PC-3 (cell line): ENCODE measurements at places on chromosomes 1 and 21. TPM values are rescaled to one million over a fixed set of nuclear protein-coding genes. Genes with fewer than 3 reads are reported as not detected.

- DNase-seq: peak; percentile 25
- H3K36me3 ChIP-seq: no peaks in the 10 kb centered on the region
- H3K27ac ChIP-seq: peak overlapping the region; percentile 21; the same call in 1 of the 2 replicates
- H3K27me3 ChIP-seq: no peaks in the 10 kb centered on the region
Observed at GRCh38 chr1:84434081-84434769, 35.9 kb downstream of the DNASE2B start.

Gene CYP4A11
- not detected in 2 replicates for total RNA-seq

Gene CGN
- 13.3 and 20.1 TPM in 2 replicates for total RNA-seq

DNA sequence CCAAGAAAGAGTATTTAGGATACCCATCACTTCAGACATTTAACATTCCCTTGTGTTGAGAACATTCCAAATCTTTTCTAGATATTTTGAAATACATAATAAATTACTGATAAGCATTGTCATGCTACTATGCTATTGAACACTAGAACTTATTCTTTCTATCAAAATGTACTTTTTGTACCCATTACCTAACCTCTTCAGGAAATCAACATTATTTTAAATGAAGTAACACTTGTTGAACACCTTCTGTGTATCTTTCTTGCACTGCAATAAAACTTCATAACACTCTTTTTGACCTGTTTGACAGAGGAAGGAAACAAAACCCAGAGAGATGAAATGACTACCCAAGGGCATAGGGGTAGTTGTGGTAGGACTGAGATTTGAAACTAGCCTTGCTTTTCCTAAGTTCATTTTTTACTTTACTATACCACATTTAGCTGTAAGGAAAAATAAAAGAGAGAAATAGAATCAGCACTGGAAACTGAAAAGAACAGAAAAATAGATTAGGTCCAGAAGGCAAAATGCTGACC is 99.4 kb downstream of the UCHL5 start:
- no peak overlapping the region for H3K27ac ChIP-seq
- H3K36me3 ChIP-seq: no peaks in the 10 kb centered on the region
- H3K27me3 ChIP-seq: no peaks in the 10 kb centered on the region
- no peak overlapping the region for H3K4me3 ChIP-seq
- H3K4me1 ChIP-seq: no peaks in the 10 kb centered on the region

- H3K36me3 ChIP-seq: no peaks in the 10 kb centered on the region
- H3K4me3 ChIP-seq: no peak overlapping the region
- no peak for DNase-seq
- H3K27ac ChIP-seq: no peak overlapping the region
- peaks cover 18% of the 10 kb centered on the region for H3K4me1 ChIP-seq
Observed at GRCh38 chr1:17012775-17013490, 1.2 kb upstream of the ATP13A2 start.

Gene BGLAP
- total RNA-seq: 0.35 and 2.5 TPM in 2 replicates

Gene RXFP4
- total RNA-seq: not detected in 2 replicates

DNA sequence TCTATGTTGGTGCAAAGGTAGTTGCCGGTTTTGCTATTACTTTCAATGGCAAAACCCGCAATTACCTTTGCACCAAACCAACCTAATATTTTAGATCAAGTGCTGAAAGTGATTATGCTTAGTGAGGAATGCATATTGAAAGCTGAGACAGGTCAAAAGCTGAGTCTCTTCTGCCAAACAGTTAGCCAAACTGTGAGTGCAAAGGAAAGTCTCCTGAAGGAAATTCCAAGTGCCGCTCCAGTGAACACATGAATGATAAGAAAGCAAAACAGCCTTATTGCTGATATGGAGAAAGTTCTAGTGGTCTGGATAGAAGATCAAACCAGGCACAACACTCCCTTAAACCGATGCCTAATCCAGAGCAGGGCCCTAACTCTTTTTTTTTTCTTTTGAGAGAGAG is 83.1 kb upstream of the ERRFI1 start:
- no peaks in the 10 kb centered on the region for H3K27me3 ChIP-seq
- no peak for DNase-seq
- H3K36me3 ChIP-seq: no peaks in the 10 kb centered on the region
- peaks cover 23% of the 10 kb centered on the region for H3K4me1 ChIP-seq
- no peak overlapping the region for H3K27ac ChIP-seq

DNA sequence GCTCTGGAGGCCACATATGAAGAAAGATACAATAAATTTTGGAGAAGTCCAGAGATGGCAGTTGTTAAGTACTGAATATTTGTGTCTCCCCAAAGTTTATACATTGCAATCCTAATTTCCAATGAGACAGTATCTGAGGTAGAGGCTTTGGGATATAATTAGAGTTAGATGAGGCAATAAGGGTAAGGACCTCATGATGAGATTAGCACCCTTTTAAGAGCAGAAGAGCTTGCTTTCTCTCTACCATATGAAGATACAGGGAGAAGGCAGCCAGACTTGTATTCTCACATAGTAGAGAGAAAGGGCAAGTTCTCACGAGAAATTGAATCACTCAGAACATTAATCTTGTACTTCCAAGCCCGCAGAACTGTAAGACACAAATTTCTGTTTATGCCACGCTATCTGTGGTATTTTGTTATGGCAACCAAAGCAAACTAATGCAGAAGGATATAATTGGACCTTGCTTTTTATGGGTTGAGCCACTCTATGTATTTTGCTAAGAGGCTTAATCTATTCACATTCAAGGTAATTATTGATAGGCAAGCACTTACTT is 430.1 kb downstream of the KCNT2 start:
- no peaks in the 10 kb centered on the region for H3K27me3 ChIP-seq
- no peak overlapping the region for H3K27ac ChIP-seq
- no peak for DNase-seq
- peaks cover 15% of the 10 kb centered on the region for H3K4me1 ChIP-seq
- H3K36me3 ChIP-seq: no peaks in the 10 kb centered on the region

Gene CACNA1S
- total RNA-seq: not detected in 2 replicates

Gene FALEC
- 0.73 TPM in 1 of 2 replicates, not detected in the other for total RNA-seq

DNA sequence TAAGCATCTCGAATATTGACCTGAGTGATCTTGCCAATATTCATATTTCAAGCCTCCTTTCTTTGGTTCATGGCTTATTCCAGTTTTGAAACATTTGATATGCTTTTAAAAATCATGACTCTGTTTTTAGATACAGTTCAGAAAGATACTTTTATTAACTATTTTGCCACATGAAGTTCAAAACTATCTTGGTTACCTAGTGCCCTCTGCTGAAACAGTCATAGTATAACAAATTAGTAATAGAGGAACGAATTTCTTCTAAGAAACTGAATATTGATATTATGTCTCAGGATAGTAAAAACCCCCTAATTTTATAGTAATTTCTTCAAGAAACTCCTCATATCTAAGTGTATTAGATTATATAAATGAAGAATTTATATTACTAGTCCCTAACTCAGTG is 52.6 kb upstream of the RC3H1 start:
- no peak overlapping the region for H3K4me3 ChIP-seq
- no peaks in the 10 kb centered on the region for H3K36me3 ChIP-seq
- no peaks in the 10 kb centered on the region for H3K4me1 ChIP-seq
- no peak overlapping the region for H3K27ac ChIP-seq
- DNase-seq: peak; percentile 42
- no peaks in the 10 kb centered on the region for H3K27me3 ChIP-seq

- no peak for DNase-seq
- H3K27ac ChIP-seq: no peak overlapping the region
- H3K27me3 ChIP-seq: 0 out of 2 replicates have a peak, but pooled peaks cover 6% of the 10 kb centered on the region
- no peaks in the 10 kb centered on the region for H3K4me1 ChIP-seq
- H3K36me3 ChIP-seq: no peaks in the 10 kb centered on the region
Observed at GRCh38 chr1:170354690-170355089, 177.3 kb upstream of the GORAB start.

GRCh38 chr1:203152158-203153034 is 23.2 kb downstream of the MYBPH start:
- H3K27ac ChIP-seq: peak overlapping the region; percentile 64

DNA sequence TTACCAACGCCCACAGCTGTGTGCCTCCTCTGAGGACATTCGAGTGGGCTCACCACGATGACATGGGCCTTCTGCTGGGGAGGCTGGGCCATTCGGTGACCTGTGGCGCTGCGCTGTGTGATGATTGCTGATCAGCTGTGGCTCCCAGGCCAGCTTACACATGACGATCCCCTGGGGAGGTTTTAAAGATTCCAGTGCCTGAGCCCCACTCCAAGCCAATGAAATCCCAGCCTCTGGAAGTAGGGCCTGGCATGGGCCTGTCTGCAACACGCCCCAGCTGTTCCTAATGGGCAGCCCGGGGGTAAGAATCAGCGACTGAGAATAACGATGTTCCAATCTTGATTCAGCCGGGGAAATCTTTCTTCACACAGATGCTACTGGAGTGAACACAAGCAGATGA is 153.7 kb downstream of the KCNJ6 start:
- H3K36me3 ChIP-seq: no peaks in the 10 kb centered on the region
- no peak for DNase-seq
- H3K4me1 ChIP-seq: no peaks in the 10 kb centered on the region
- H3K27ac ChIP-seq: no peak overlapping the region

DNA sequence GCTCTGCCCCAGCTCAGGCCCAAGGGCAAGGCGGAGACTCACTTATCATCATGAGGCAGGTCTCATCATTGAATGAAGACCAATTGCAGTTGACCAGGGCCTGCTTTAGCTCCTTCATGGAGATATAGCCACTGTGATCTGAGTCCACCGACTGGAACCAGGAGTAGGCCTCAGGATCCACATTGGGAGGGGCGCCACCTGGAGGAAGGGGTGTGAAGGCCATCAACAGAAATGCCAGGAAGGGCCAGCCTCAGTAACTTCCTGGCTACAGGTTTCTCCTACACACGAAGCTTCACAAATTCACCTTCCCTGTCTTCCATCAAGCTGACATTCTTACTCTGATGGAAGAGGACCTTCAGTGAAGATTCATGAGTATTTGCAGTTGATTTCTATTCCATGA is 11.6 kb downstream of the PEF1 start:
- no peaks in the 10 kb centered on the region for H3K4me1 ChIP-seq
- H3K27ac ChIP-seq: no peak overlapping the region
- no peak overlapping the region for H3K4me3 ChIP-seq
- H3K36me3 ChIP-seq: peaks cover 18% of the 10 kb centered on the region; the same call in 1 of the 2 replicates
- peak; percentile 43 for DNase-seq
- H3K27me3 ChIP-seq: no peaks in the 10 kb centered on the region

- 0 out of 2 replicates have a peak overlapping the region, but pooled peaks have one; percentile 5 for H3K4me3 ChIP-seq
- peaks cover 56% of the 10 kb centered on the region for H3K36me3 ChIP-seq
- peak; percentile 99 for DNase-seq
Observed at GRCh38 chr1:227759341-227760300, 24.4 kb downstream of the SNAP47 start.

GRCh38 chr1:167289966-167290365 is 69.3 kb downstream of the POU2F1 start:
- H3K4me3 ChIP-seq: no peak overlapping the region
- no peaks in the 10 kb centered on the region for H3K27me3 ChIP-seq
- no peaks in the 10 kb centered on the region for H3K4me1 ChIP-seq

GRCh38 chr1:197470330-197470729 is 202.3 kb downstream of the CRB1 start:
- DNase-seq: no peak
- H3K27me3 ChIP-seq: no peaks in the 10 kb centered on the region
- no peaks in the 10 kb centered on the region for H3K4me1 ChIP-seq
- no peaks in the 10 kb centered on the region for H3K36me3 ChIP-seq

DNA sequence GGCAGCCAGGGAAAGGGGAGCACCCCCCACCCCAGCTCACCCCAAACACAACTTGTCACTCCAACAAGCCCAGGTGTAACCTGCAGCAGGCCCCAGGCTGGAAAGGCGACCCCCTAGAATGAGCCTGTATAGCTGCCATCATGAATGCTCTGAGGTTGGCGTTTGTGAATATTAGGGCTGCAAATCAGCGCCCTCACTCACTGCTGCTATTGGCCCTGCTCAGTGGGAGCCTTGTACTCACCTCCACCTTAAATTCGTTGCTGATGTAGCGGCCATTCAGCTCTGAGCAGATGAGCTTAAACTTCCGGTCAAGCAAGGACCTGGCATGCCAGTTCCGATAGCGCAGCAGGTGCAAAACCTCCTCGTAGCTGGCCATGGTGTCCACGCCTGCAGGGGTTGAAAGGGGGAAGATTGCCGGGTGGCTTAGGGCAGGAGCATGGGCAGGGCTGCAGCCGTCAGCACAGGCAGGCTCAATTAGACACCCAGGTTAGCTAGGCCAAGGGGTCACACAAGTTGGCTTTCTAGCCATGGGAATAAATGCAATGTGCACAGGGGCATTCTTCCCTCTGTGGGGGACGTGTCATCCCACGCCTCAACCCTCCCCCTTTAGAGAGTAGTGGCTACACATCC is 81.7 kb downstream of the PIK3CD start:
- DNase-seq: no peak
- no peak overlapping the region for H3K27ac ChIP-seq
- H3K4me1 ChIP-seq: no peaks in the 10 kb centered on the region
- peaks cover 56% of the 10 kb centered on the region for H3K36me3 ChIP-seq
- no peaks in the 10 kb centered on the region for H3K27me3 ChIP-seq

- no peaks in the 10 kb centered on the region for H3K36me3 ChIP-seq
- no peaks in the 10 kb centered on the region for H3K27me3 ChIP-seq
- no peak for DNase-seq
- peaks cover 25% of the 10 kb centered on the region for H3K4me1 ChIP-seq
- H3K27ac ChIP-seq: no peak overlapping the region
- no peak overlapping the region for H3K4me3 ChIP-seq
Observed at GRCh38 chr1:63833363-63834119, 59.7 kb downstream of the ROR1 start.

GRCh38 chr1:60213253-60213652 is 139.7 kb upstream of the C1orf87 start:
- H3K4me1 ChIP-seq: no peaks in the 10 kb centered on the region
- H3K27me3 ChIP-seq: peaks cover 4% of the 10 kb centered on the region; the same call in 1 of the 2 replicates
- DNase-seq: no peak
- H3K4me3 ChIP-seq: no peak overlapping the region
- H3K36me3 ChIP-seq: no peaks in the 10 kb centered on the region

GRCh38 chr1:64062941-64063581 is 140.4 kb upstream of the UBE2U start:
- H3K4me3 ChIP-seq: no peak overlapping the region
- H3K27me3 ChIP-seq: no peaks in the 10 kb centered on the region
- no peak overlapping the region for H3K27ac ChIP-seq
- no peaks in the 10 kb centered on the region; the same call in 1 of the 2 replicates for H3K4me1 ChIP-seq
- peak; percentile 20 for DNase-seq
- peaks cover 2% of the 10 kb centered on the region; the same call in 1 of the 2 replicates for H3K36me3 ChIP-seq

DNA sequence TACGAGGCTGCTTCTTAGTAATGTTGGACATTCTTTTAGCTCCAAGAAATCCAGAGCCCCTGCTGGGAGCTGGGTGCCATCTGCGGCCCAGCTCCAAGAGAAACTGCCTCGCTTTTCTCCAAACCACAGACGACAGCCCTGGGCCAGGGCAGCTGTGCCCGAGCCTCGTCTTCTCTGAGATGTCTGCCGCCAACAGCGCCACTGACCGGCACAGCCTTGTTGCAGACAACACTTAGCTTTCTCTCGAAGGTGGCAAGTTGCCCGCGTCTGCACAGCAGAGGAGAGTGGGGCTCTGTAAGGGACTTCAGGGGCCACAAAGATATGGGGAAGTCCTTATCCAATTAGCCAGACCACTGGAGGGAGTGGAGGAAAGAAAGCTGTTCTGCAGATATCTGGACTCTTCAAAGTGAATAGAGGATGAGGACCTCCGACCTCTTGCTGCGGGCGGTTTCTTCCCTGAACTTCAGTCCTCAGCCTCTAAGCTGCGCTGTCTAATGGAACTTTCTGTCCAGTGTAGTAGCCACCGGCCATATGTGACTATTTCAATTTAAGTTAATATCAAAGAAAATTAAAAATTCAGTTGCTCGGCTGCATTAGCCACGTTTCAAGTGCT is 63.9 kb upstream of the DISP3 start:
- H3K27ac ChIP-seq: no peak overlapping the region
- H3K36me3 ChIP-seq: no peaks in the 10 kb centered on the region
- peaks cover 48% of the 10 kb centered on the region for H3K27me3 ChIP-seq
- H3K4me1 ChIP-seq: no peaks in the 10 kb centered on the region

Gene TTC22
- 21.8 and 31.3 TPM in 2 replicates for total RNA-seq
